Activated CD4-positive, alpha-beta T cell treated with anti-CD3 and anti-CD28 coated beads, Interleukin-10, Interleukin-2, amounts not matched to agents 100 ng/mL and 50 ng/mL, durations not matched to agents 16 hours and 8 hours (primary cell): ENCODE measurements at places on chromosomes 7 and 10.
A peak's percentile ranks its signal among the peaks of the same experiment; 100 is the strongest.

GRCh38 chr10:17001961-17002749 lies 127.5 kb downstream of the CUBN start:
- DNase-seq, result peak; percentile 73

DNA sequence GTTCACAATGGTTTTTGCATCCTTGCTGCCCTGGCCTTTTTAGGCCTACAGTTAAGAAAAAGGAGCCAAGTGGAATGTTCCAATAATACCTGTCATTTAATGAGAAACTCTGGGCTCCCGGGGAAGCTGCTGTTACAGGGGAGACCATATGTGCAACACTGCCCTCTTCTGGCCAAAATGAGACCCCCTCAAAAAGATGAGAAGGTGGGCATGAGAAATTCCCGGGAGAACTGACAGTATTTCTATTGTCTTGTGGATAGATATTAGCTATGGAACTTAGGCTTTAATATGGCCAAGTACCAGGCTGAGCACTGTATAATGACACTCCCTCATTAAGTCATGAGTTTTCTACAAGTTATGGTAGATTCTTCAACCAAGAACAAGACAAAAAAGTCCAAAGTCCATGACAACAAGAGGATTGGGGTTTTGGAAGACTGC lies 99.4 kb downstream of the CCDC3 start:
- DNase-seq, result peak; percentile 55

- no peak for DNase-seq
Measured at GRCh38 chr10:31768467-31768866, 160.2 kb downstream of the ARHGAP12 start.

- DNase-seq, result no peak
Measured at GRCh38 chr10:118701529-118702323, 53.0 kb downstream of the CACUL1 start.

DNA sequence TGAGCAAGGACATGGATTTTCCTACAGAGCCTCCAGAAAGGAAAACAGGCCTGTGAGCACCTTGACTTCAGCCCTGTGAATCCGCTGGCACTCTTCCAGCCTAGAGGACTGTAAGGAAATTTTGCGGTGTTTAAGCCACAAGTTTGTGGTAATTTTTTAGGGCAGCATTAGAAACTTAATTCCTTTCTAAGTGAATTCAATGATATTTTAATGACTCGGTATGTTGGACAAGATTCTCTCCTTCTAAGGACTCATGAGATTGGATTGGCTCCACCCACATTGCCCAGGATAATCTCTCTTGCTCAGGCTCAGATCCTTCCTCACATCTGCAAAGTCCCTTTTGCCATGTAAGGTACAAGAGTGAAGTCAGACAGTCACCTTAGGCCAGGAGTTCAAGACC lies 4.5 kb downstream of the LYZL2 start:
- DNase-seq, result no peak

DNA sequence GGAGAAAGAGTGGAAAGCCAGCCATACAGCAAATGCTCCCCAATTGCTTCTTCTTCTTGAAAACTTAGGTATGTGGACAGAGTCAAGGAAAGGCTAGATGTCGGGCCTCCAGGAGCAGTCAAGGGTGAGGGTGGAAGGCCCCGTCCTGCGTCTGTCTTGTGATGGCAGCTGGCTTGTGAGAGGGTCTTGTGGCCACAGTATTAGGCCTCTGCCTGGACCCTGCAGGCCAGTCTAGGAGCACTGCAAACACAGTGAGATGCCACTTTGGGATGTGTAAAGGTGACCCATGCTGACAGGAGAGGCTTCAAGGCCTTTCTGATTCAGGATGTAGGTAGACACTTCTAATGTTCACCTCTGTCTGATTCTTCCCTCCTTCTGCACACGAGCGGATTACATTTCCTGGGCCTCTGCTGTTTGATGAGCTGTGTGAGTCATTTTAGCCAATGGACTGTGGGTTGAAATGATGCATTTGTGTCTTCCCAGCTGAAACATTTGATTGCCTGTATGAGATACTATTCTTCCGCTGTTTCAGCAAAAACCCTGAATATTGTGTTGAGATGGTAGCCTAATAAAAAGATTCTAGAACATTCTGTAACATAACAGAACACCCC lies 135.4 kb downstream of the EMX2 start:
- DNase-seq, result no peak
